ENCODE measurements at places on chromosomes 3 and 15.
A peak's percentile ranks its signal among the peaks of the same experiment; 100 is the strongest.

DNA sequence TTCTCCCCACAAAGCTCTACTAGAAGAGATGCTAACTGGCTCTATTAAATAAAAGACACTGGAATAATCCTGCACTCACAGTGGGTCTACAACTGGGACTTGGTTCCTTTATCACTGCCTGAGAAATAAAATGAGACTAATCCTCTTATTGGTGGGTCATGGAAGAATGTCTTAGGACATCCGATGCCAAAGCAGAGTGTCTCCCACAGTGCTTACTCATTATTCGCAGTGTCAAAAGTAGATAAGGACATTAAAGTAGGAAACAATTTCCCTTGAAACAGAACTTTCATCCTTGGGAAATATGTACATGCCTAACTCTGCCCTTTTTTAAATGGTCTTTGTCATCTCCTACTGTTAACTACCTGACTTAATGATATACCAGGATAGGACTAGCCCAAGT lies 71.5 kb downstream of the GSK3B start:
- no peak for DNase-seq

DNA sequence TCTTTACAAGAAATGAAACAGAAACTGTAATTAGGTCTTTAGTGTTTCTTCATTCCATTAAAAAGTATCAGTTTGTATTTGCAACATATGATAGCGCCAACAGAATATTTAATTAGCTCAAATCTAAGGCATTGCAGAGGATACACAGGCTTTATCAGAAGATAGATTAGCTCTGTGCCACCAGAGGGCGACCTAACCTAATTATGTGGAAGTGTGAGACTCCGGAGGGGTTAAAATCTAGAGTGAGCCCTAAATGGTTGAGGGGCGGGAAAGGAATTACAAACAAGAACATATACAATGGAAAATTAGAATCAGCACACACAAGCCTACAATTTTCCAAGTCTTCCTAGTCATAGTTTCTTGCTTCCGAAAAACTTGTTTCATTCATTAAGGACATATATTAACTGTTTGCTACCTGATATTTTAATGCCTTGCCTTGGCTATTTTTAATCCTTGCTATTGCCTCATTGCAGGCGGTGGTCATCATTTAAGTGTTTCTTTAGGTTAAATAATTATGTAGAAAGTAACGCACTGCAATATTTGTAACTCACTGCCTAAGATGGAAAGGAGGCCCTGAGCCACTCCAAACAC lies 18.0 kb upstream of the RYR3 start:
- DNase-seq: no peak

DNA sequence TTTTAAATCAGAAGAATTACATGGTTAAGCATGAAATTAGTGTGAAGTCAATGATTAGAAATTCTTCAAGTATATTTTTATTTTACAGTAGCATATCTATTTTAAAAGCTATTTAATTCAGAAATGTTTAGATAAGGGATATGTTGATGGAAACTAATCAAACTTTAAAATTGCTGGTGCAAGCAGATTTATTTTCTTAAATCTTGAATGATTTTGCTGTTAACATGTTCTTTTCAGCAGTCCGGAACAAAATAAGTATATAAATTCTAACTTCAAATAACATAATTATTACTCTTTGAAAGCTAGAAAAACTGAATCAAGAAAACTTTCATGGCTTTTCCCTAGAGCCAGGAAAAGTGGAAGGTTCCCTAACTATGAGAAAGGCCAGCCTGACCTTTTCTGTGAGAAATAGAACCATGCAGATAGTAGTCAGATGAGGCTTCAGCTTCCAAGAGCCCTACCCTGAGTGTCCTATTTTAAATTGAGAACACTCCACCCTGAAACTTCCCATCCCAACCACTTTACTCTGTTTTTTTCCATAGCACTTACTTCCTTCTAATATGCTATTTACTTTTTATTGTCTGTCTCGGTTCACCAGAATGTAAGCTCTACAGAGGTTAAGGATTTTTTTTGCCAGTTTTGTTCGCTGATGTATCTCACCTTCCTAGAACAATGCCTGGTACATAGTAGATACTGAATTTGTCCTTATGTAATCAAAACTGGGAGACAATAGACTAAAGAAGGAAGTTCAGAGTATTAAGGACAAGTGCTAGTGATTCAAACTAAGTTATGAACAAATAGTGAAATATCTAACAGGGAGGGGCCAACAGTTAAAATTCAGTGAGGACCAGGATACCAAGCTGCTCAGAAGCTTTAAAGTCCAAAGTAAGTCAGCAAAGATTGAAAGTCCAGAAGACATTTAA lies 66.8 kb downstream of the CD200R1L start:
- no peak for DNase-seq

- DNase-seq: no peak
These were observed 47.6 kb downstream of the ARIH1 start for GRCh38 chr15:72521682-72522081.

DNA sequence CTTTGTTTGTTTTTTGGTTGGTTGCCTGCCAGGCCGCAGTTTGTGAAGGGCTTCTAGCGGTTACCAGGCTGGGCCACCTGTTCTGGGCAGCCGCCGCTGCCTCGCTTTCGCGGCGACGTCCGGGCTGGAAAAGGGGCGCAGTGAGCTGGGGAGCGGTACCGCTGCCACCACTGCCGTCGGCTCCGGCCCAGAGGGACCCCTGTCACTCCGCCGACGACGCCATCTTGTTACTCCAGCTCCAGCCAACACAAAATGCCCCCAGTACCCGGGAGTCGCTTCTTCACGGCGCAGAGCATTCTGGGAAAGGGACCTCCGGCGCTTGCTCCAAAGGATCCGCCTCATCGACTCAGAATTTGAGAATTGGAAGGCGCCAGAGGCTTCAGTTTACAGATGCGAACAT lies 238.8 kb downstream of the CDIN1 start:
- DNase-seq: no peak

DNA sequence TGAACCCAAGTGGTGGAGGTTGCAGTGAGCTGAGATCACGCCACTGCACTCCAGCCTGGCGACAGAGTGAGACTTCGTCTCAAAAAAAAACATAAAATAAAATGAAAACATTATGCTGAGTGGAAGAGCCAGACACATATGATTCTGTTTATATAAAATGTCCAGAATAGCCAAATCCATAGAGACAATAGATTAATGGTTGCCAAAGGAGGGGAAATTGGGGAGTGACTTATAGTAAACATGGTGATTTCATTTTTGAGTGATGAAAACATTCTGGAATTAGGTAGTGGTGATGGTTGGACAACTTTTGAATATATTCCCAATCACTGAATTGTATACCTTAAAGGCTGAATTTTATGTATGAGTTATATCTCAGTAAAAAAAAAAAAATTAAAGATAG lies 172.0 kb upstream of the BFSP2 start:
- DNase-seq: no peak

- no peak for DNase-seq
These were observed 37.3 kb downstream of the LNP1 start for GRCh38 chr3:100438623-100438974.

GRCh38 chr3:19644405-19644804 lies 289.6 kb downstream of the EFHB start:
- peak; percentile 21 for DNase-seq

All from naive B cell (primary cell).